Muscle of arm (tissue), 14 donors: ENCODE measurements at places on chromosomes 12 and 14.

- DNase-seq, result no peak
Measured at GRCh38 chr14:92929689-92930608, 7.0 kb downstream of the CHGA start.

- DNase-seq, result no peak
Measured at GRCh38 chr12:31316891-31317290, 9.1 kb downstream of the SINHCAF start.

- DNase-seq, result no peak
Measured at GRCh38 chr14:54675236-54676128, 108.6 kb downstream of the SAMD4A start.

DNA sequence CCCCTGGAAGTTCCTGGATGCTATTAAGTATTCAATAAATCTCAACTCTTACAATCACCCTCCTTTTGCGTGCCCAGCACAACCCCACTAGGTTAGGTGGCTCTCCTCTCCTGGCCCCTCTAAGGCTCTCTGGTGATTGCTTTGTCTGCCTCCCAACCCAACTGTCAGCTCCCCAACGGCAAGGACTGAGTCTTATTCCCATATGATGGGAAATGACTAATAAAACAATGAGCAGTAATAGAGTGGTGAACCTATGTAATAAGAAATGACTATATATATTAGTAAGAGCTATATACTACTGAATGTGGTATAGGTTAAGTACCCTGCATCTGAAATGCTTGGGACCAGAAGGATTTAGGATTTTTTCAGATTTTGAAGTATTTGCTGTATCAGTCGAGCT is 8.1 kb downstream of the APPL2 start:
- no peak for DNase-seq

- DNase-seq, result no peak
Measured at GRCh38 chr12:85927166-85927565, 53.1 kb downstream of the NTS start.

DNA sequence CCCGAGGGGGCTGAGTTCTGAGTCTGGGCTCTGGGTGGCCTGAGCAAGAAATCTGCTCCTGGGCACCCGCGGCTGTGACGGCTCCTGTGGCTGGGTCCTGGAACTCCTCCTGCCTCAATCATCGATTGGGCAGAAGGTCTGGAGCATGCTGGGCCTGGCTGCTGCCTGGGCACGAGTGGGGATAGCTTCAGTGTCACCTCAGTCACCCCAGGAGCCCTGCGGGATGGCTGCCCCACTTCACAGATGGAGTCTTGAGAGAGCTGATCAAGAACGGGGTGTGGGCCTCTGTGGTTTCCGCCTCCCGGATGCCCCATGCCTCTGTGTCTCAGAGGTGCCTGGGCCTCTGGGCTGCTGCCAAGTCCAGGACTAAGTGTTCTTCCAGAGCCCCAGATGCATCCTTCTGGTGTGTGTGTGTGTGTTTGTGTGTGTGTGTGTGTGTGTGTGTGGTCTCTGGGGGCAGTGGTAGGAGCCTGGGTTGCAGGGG is 185.6 kb upstream of the C14orf180 start:
- DNase-seq, result no peak

DNA sequence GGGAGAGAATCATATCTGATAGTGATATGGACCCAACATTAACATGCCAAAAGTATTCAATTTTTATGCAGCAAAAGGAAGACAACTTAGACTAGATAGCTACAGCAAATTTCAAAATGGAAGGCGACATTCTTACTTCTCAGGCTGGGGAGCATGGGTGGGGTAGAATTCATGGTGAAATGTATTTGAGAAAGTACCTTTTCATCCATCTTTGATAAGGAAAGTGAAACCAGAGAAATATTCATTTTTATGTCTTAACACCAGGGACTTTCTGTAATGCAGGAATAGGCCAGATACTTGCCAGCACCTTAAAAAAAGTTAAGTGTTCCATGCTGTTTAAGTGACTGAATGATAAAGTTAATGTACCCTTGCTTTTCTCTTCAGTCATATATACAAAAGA is 13.4 kb downstream of the BTG1 start:
- DNase-seq, result no peak

DNA sequence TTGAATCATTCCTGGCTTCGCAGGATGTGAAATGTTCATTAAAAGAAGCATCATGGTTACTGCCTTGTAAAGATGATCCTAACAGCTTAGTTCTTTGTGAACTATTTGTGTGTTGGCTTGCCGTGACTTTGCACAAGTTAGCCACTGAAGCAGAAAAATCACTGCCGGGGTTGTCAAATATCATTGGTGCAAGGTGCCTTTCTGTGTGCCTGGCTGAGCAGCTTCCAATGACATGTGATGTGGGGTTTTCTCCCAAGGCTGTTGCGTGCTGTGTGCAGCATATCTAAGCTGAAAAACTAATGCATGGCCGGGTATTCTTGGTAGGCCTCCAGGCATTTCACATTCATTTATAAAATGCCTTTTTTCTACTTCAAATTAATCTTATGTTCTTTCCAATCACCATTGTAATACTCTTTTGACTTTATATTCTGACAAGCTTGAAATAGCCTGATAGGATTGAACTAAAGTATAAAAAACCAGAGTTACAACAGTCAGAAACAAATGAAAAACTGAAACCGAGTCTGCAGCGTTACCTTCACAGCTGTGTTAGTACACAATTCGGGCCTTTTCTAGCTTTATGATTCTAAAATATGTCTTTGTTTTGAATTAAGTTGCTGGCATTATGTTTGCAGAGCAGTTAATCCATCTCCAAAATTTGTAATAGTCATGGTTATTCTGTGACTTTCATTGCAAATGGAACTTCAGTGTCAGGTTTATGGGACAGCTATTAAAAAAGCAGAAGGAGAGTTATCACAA is 222.1 kb downstream of the SYT1 start:
- DNase-seq, result no peak

GRCh38 chr14:29652571-29652970 is 275.1 kb downstream of the PRKD1 start:
- DNase-seq, result peak; percentile 16

- DNase-seq, result no peak
Measured at GRCh38 chr12:54240129-54240528, 39.8 kb downstream of the CBX5 start.

GRCh38 chr14:94447206-94447605 is 5.4 kb downstream of the SERPINA11 start:
- DNase-seq, result no peak

DNA sequence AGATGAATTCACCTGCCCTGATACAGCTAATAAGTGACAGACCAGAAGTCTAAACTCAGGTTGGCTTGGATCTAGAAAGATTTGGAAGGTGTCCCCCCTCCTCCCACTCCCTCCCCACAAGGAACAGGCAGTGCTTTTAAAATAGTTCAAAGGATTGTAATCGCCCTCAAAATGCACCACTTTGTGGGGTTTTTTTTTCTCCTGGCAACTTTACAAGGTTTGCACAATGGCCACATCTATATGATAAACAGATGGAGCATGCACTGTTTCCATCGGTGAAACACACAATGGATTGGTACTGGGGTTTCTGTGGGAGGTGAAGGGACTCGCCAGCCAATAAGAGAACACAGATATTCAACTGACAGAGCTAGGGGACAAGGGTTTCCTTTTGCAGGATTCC is 137.4 kb downstream of the LLPH start:
- no peak for DNase-seq

DNA sequence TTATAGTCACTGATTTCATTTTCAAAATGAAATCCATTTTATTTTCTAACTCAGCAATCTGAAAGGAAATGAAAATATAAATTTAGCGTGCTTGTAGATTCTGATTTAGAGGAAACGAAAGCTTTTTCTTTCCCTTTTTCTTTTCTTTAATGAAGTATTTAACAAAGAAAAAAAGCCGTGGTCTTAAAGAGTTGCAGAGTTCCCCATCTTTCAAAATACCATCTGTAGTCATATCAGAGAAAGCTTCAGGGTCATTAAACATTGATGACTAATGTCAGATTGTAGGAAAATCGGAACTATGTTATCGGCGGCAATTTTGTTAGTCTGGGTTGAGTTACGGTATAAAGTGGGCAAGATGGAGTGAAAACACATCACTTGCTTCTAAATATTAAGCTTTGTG is 32.3 kb downstream of the DRAM1 start:
- no peak for DNase-seq

DNA sequence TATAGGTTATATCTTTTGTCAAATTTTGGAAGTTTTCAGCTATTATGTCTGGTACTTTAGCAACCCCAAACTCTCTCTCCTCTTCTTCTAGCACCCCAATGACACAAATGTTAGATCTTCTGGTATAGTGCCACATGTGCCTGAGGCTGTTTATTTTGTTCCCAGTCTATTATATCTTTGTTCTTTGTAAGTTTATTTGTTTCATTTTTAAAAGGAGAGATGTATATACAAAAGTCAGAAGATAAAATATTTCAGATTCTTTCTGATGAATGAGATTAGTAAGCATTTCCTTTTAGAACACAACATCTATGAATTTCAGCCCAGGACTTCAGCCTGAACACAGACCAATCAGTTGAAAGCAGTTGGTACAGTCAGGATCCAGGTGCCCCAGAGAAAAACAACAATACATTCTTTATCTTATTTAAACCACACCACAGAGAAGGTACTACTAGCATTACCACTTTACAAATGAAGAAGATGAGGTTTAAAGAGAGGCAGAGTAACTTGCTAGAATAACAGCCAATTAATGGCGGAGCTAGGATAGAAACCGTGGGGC is 114.1 kb upstream of the BTG1 start:
- no peak for DNase-seq

GRCh38 chr14:60963761-60964160 is 17.1 kb downstream of the TRMT5 start:
- no peak for DNase-seq

DNA sequence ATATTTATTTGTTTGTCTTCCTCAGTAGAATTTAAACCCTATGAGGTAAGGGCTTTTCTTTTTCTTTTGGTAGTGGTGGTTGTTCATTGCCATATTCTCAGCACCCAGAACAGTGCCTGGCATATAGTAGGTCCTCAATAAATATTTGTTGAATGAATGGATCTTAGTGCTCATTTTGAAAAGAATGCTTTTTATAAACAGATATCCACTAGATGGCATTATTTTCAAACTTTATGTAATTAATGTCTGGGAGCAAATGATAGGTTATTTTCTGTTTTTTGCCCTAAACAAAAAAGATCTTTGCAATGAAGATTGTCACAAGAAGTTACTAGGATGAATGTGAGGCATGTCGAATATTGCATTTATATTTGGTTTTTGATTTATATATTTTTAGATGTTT is 64.1 kb downstream of the RAD51B start:
- DNase-seq, result no peak

DNA sequence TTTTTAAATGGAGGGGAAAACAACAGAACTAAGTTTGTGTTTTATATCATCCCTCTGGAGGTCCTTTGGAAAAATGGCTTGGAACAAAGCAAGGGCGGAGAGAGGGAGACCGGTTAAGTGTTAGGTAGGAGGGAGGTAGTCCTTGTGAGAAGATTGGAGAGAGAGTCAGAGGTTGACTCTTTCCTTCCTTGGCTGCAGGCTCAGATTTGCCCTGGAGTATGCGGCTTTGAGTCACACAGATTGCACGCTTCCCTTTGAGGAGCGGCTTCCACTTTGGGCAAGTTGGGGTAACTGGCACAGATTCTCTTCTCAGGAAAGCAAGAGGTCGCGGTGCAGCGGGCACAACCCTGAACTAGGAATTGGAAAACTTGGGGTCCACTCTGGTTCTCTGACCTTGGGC is 9.9 kb downstream of the SOCS2 start:
- DNase-seq, result no peak

GRCh38 chr12:47356129-47356700 is 276.5 kb upstream of the AMIGO2 start:
- no peak for DNase-seq

DNA sequence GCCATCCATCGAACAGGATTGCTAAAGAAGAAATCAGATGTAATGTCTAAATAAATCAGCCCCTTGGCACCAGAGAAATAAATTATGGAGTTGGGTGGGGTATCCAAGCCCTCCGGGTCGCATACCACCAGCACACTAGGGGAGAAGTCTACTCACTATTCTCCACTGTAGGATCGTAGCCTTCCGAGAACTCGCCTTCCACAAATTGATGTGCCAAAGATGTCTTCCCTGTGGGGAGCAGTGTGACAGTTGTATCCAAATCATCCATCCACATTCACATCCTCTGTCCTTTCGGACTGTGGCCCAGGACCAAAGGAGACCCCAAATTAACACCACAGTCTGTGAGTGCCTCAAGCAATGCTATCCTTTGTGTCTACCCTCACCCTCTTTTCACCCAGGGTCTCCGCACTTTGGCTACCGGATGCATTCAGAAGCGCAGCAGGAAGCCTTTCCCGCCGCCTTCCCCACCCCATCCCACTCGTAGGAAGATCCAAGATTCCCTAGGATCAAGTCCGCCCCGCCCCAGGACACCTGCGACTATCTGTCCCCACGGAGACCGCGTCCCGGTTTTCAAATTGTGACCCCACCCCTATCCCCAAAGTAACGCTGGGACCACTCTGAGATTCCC is 786 bp downstream of the RHEBL1 start:
- DNase-seq, result no peak

- DNase-seq, result no peak
Measured at GRCh38 chr14:80602946-80603345, 338.6 kb downstream of the CEP128 start.

- no peak for DNase-seq
Measured at GRCh38 chr12:47757840-47758583, 668 bp downstream of the RAPGEF3 start.

DNA sequence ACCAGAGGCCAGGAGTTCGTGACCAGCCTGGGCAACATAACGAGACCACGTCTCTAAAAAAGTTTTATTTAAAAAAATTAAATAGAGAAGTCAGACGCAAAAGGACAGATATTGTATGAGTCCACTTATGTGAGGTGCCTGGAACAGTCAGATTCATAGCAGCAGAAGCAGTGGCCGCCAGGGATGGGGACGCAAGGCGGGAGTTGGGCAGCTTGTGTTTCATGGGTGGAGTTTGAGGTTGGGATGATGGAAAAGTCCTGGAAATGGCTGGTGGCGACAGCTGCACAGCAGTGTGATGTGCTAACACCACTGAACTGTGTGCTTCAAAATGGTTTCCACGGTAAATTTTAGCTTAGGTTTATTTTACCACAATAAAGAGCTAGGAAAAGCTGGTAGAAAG is 57.6 kb upstream of the DDX11 start:
- no peak for DNase-seq

GRCh38 chr14:34450542-34450915 is 11.5 kb downstream of the SPTSSA start:
- DNase-seq, result no peak

DNA sequence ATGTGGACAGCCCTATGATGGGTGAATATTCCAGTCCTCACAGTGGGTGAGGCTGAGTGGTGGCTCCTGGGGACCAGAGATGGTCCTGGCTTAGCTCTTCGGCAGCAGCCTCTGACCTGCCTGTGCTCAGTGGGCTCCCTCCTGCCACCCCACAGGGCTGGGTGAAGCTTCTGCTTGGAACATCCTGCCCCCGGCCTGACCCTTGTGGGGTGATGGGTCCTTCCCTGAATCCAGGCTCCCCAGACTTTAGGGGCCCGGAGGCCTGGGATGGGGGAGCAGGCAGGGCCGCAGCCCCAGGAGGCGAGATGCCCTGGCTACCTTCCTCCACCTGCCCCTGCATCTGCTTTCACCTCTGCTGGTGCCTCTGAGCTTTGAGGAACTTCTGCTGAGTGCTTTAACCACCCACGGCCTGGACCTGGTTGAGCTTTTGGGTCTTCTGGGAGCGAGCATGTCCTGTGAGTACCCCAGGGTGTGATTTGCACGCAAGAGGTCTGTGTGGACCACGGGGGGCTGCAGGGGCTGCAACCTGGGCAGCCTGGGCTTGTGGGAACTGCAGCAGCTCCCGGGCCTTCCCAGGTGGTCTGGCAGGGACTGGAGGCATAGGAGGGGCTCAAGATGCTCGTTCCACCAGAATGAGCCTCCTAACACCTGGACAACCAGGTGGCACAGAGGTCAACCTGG is 159.5 kb downstream of the KIF26A start:
- DNase-seq, result no peak
